ENCODE measurements at places on chromosomes 4 and X.

- DNase-seq: no peak
These were observed 13.3 kb downstream of the NFKB1 start for GRCh38 chr4:102514298-102514964.

DNA sequence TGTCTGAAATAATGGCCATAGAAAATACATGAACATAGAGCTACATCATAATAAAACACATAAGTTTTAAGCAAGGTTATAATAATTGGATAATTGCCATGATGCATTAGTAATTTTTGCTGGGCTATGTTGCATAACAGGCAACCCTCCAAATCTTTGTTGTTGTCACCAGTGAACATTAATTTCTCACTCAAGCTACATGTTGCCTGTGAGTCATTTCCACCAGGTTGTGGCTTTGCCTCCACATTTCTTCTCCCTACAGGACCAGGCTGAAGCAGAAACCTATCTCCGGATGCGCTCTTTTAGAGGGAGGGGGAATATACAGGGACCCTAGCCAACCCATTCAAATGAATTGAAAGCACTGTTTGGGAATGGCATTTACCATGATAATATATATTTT lies 347.7 kb downstream of the GABRG1 start:
- DNase-seq: no peak

GRCh38 chr4:7183161-7183560 lies 9.2 kb upstream of the SORCS2 start:
- DNase-seq: no peak

GRCh38 chrX:31038575-31039326 lies 33.1 kb downstream of the FTHL17 start:
- no peak for DNase-seq

DNA sequence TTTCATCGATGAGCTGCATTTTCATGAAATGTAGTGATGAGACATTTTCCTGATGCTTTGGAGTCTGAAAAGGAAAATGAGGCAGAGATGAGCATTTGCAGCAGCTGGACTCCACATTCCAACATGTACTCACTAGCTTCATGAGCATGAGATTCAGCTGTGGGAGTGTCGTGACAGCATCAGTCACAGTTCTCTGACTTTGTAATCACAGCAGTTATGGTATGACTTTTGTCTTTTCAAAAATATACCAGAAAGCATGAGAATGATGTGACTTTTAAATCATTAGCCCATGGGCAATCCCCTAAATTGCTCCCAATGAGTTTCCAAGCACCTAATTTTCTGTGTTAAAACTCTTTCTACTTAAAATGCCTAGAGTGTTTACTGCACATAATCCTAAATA lies 18.3 kb upstream of the MSL3 start:
- no peak for DNase-seq

GRCh38 chr4:105989485-105990242 lies 94.4 kb downstream of the NPNT start:
- DNase-seq: no peak

DNA sequence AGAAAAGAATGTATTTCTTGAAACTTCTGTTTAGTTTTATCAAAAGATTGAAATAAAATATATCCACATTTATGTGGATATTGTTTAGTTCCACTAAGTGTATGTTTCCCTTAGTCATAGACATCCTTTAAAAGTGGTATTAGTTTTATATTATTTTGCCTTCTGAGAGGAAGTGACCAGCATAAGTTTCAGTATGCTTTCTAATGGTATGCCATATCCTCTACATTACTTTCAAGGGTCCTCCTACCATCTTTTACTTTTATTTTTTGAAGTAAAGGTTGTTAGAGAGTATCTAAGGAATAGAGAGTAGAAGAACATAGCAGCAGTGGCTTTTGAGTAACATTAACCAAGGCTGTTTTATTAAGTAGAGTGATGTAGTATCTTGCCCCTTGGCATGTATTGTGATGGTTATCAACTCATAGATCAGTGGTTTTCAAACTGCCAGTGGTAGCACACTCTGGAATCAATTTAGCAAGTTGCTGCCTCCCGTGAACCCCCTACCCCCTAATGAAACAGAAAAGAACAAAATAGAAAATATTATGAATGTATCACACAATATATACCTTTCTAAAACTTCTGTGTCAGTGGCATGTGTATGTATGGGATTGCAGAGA lies 44.8 kb downstream of the RBPJ start:
- DNase-seq: no peak

- no peak for DNase-seq
These were observed 7.1 kb downstream of the KLF3 start for GRCh38 chr4:38670939-38671591.

DNA sequence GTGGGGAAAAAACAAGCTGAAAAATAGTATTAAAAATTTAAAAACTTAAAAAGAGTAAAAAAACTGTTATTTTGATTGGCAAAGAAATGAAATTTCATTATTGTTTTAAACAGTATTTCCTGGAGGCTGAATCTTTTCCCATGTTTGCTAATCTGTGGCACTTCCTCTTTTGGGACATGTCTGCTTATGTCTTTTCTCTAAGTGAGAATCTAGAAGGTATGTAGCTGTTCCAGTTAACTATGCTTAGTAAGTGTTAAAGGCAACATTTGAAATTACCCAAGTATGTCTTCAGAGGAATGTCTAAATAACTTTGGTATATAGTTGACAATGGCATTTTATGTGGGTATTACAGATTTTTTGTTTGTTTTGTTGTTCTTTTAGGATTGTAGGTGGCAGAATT lies 81.6 kb upstream of the TBC1D9 start:
- no peak for DNase-seq

DNA sequence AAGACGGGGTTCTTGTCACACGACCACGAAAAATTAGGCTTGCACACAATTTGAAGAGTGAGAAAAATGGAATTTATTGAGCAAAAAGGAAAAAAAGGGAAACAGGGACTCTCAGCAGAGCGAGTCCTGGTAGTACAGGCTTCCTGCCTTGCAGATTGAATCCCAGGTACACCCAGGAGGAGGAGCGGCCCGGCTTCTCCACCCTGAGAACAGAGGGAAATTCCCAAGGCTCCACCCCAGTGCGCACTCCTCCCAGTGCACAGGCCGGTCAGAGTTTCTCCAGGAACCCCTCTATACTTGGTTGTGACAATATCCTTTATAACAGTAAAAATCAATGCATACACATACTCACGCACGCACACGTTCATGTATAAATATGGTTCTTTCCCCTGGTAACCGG lies 22.0 kb downstream of the SLC4A4 start:
- no peak for DNase-seq
